ENCODE measurements at places on chromosomes 16 and 17. TPM values are rescaled to one million over a fixed set of nuclear protein-coding genes. Genes with fewer than 3 reads are reported as not detected.

DNA sequence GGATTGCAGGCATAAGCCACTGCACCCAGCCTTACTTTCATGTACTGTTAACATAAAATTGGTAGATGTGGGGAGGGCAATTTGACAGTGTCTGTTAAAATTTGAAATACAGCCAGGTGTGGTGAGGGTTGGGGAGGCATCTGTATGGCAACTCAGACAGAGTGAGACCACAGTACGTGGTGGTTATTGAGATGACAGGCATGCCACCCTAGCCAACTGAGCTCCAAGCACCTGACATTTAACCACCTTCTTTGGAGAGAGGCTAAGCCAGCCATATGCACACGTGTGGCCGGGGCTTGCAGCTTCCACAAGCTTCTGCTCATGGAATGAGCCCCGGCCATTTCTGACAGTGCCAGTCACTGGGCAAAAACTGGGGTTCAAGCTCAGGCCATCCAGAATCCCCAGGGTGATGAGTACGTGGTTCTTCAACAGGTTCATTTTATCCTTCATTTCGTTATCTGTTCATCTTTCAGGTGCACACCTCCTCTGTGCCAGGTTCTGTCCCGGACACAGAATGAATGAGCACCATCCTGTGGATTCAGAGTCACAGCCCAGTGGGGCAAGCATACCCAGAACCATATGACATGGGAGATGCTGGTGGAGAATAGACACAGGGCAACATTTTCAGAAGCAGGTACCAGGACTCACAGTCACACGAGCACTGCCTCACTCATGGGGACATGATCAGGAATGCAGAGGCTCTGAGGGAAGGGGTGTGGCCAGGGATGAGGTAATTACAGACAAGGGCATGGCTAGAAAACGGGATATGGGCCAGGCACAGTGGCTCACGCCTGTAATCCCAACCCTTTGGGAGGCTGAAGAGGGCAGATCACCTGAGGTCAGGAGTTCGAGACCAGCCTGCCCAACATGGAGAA lies 36.2 kb downstream of the C16orf82 start:
- no peak for DNase-seq

DNA sequence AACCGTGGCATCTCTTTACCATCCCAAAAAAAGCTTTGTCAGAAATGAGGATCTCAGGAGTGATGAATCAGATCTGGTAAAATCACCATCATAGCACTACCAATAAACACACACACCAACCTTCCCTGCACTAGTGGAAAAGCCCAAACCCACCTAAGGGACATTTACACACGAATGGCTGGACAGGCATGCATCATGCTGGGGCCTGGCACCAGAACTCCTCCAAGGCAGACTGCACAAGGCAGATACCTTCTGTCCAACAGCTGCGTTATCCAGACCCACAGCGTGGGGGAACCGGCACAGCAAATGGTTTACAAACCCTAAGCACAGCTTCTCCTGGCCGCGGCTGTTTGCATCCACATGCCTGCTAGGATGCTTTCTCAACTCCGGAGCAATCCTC lies 2.8 kb downstream of the ASIC2 start:
- DNase-seq, result no peak

The ZFPM1 gene
- 0.60 TPM for polyA plus RNA-seq

- no peak for DNase-seq
These were observed 459.1 kb downstream of the GRIN2A start for GRCh38 chr16:9723136-9723535.

GRCh38 chr17:65455972-65456343 lies 105.5 kb downstream of the AXIN2 start:
- DNase-seq, result no peak

- no peak for DNase-seq
These were observed 40.2 kb downstream of the CNOT1 start for GRCh38 chr16:58589326-58589905.

All from sigmoid colon (tissue), 7 donors.